Nephron progenitor cell (in vitro differentiated cells): ENCODE measurements at places on chromosomes 7 and 10.

DNA sequence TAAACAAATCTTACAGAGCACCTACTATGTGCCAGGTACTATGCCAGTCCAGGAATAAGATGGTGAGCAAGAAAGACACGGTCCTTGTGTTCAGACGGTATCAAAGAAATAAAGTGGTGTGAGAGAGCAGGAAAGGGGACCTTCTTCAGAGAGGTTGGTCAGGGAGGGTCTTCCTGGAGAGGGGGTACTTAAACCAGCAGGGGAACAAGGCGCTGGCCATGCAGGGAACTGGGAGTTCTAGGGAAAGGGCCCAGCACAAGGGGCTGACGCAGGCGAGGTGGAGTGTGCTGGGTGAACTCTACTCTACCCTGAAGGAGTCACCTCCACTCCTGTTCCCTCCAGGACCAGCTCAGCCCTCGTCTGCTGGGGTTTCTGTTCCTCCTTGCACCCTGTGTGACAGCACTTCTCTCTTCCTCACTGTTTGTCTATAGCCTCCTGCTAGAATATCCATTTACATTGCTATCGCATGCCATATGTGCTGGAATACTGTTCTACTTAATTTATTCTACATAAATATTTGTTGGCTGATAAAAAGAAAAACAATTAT lies 73.5 kb downstream of the AOAH start:
- DNase-seq: no peak

GRCh38 chr7:74182453-74183090 lies 8.4 kb downstream of the EIF4H start:
- no peak for DNase-seq

- DNase-seq: no peak
Observed at GRCh38 chr7:118324790-118325449, 100.4 kb downstream of the ANKRD7 start.

- no peak for DNase-seq
Observed at GRCh38 chr10:95229724-95230627, 35.9 kb downstream of the ACSM6 start.

GRCh38 chr7:95517870-95518269 lies 32.1 kb downstream of the ASB4 start:
- no peak for DNase-seq

GRCh38 chr10:16483241-16483917 lies 38.3 kb downstream of the C1QL3 start:
- no peak for DNase-seq
